ENCODE measurements at places on chromosomes 7 and 10.
A peak's percentile ranks its signal among the peaks of the same experiment; 100 is the strongest.

- DNase-seq = peak; percentile 70
Observed at GRCh38 chr7:143172354-143172753, 10.9 kb upstream of the TAS2R39 start.

DNA sequence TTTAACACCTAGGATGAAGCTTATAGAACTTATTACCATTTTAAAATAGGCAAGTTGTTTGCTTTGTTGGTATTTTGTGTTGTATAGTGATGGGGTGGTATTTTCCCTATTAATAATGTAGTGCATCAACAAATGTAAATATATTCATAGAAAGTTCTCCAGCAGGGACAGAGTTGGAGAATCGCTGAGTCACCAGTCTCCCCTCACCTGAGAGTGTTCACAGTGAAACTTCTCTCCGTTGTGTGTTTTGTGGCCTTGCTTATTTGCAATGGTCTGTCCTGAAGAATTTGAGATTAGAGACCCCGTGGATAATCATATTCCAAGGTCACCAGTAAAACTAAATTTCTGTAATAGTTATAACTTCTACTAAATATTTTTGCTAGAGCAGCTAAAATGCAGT lies 51.0 kb downstream of the HDAC9 start:
- no peak for DNase-seq

DNA sequence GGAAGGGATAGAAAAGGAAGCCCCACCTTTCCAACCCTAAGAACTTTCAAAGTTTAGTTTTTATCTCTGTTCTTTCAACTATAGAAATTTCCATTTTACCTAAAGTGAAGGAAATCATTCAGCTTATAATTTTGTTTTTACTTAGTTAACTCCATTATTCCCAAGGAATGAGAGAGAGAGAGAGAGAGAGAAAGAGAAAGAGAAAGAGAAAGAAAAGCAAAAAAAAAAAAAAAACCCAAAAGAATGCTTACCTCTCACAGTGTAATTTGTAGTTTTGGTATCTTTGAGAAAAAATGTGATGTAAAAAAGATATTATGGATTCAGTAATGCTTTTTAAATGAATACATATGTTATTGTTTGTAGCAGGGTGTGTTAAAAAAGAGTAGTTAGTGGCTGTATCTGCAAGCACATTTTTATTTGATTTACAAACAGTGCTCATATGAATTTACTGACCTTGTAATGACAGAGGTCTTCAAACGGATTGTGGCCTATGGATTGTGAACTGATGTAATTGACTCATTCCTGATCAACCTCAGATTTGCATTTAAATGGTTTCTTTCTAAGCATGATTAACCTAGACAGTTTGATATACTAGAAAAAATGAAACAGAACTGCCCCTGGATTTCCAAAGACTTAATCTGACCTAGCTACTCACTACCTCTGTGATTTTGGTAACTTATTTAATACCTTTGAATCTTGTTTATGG lies 64.9 kb downstream of the LCOR start:
- DNase-seq = no peak

- no peak for DNase-seq
Observed at GRCh38 chr7:77458786-77459185, 42.6 kb upstream of the GSAP start.

- no peak for DNase-seq
Observed at GRCh38 chr7:96397936-96398598, 76.2 kb upstream of the SLC25A13 start.

GRCh38 chr10:54985732-54986131 lies 184.7 kb upstream of the PCDH15 start:
- DNase-seq = peak; percentile 1

DNA sequence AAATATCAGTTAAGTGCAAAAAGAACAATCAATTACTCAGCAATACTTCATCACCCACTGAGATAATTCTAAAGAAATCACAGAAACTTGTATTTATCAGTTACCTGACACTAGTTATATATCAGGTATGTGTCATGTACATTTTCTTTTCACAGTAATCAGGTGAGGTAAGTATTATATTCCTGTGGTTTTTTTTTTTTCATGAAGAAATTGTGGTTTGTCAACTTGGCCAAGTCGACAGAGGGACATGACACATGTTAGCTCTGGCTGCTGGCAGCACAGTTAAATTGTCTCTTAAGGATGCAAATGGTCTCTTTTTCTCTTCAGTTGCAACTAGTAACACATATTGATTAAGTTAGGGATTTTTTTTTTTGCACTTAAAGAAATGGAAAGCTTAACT lies 13.7 kb upstream of the GPR141 start:
- no peak for DNase-seq

- DNase-seq = no peak
Observed at GRCh38 chr10:117152668-117153067, 14.6 kb upstream of the VAX1 start.

DNA sequence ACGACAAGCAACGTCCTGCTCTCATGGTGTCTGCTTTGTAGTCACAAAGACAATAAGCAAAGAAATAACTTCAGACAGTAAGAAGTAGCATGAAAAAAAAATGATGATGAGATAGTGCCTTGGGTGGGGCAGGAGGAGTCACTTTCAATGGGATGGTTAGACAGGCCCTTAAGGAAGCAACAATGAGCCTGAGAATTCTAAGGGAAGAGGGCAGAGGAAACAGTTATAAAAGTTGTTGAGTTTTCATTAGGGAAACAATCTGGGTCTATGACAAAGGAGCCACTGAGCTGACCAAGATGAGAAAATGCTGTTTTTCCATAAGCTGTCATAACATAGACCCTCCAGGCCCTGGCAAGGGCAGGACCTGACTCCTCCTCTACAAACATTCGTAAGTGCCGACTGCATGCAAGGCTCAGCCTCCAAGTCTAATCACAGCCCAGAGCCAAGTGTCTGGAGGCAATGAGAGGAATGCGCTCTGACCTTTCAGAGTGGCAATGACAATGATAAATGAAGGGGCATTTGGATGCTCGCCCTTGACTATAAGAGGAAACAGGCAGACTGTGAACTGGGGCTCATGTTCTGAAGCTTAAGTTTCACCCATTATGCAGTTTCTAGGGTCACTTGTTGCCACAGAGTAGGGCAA lies 43.7 kb downstream of the PPP1R3C start:
- DNase-seq = no peak

- no peak for DNase-seq
Observed at GRCh38 chr10:128571071-128571470, 444.8 kb upstream of the MKI67 start.

- DNase-seq = no peak
Observed at GRCh38 chr7:30744075-30744417, 7.9 kb upstream of the INMT start.

GRCh38 chr10:2011106-2011716 lies 273.9 kb upstream of the ADARB2 start:
- DNase-seq = no peak

GRCh38 chr10:26335574-26336093 lies 102.5 kb upstream of the APBB1IP start:
- no peak for DNase-seq

DNA sequence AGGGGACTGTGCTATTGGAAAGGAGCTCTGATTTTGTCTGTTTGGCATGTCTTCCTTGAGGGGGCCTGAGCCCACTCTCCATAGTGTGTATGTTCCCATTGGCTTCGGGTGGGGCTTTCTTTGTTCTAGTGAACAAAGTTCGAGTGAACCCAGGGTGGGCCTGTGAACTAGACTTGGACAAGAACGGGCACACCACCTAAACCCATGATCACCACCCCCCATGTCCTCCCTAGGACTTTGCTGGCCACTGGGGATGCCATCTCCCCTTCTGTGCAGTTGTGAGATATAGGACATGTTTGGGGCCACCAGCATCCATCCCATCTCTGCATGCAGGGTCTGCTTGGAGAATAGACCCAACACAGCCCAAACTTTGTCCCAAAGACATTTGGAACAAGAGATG lies 195.5 kb upstream of the LYZL2 start:
- DNase-seq = no peak

DNA sequence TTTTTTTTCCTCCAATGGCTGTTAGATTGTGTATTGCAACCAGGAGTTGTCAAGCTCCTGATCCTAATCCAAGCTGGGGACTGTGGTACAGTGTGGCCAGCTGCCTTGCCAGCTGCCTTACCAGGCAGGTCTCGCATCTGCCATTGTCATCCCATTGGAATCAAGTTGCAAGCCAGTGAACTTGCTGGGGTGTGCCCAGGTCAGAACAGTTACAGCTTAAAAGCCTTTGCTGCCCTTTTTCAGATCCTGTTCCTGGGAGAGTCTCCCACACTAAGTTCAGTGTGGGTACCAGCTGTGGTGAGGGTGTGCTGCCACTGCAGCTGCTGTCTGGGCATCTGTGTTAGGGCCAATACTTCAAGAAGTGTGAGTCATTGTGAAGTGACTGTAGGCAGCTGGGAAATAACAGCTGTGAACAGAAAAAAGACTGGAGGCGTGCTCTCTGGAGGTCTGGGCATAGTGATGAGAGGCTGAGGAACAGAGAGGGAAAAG lies 72.8 kb downstream of the CCNY start:
- peak; percentile 88 for DNase-seq

DNA sequence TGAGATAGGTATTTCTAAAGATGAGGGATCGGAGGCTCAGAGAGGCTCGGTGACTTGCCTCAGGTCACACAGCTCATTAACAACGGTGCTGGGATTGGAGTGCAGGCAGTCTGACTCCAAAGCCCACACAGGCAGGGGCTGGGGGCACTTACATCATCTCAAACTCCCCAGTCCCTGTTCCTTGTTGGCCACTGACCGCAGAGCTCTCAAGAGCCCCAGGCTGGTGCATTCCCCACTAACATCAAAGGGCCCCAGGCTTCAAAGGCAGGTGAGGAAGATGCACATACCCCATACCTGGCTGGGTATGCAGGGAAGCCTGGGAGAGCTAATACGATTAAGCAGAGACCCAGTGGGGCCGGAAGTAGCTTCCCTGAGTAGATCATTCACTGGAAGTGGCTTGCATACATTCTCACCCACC lies 13.7 kb upstream of the NODAL start:
- DNase-seq = no peak

DNA sequence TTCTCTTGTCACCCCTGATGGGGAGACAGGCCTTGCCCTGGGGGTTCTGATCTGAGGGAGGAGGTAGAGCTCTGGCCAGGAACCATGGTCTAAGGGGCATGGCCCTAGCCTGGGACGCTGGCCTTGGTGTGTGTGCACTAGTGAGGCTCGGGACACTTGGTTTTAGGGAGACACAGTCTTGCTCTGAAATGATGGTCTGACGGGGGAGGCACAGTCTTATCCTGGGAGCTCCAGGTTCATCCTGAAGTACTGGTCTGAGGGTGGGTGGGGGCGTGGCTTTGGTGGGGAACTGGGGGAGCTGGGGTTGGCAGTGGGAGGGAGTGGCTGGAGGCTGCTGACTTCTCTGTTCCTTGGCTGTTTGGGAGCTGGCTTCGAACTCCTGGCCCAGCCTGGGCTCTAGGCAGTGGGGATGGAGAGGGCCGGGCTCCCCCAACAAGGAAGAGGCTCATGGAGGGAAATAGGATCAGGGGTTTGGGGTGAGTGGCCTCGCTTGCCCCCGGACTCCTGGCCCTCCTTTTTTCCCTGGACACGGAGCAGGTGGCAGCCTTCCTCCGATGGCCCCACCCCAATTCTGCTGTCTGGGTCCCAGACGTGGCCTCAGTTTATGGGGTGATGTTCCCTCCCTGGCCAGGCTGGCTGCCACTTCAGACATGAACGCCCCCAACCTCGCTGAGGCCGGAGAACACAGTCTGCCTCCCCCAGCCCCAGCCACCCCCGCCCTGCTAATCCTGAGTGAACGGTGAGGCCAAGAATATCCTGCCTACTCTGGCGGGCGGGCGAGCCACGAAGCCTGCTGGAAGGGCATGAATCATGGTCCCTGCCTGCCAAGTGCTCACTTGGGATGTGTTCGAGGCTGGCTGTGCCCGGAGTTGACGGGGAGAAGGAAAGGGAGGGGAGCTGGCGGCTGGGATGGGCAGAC lies 43.5 kb downstream of the TMEM270 start:
- DNase-seq = no peak

- no peak for DNase-seq
Observed at GRCh38 chr10:97744405-97745035, 7.6 kb downstream of the ZFYVE27 start.

- no peak for DNase-seq
Observed at GRCh38 chr7:114488696-114489095, 74.1 kb downstream of the FOXP2 start.

- DNase-seq = peak; percentile 23
Observed at GRCh38 chr10:88835096-88835909, 16.3 kb downstream of the ANKRD22 start.

DNA sequence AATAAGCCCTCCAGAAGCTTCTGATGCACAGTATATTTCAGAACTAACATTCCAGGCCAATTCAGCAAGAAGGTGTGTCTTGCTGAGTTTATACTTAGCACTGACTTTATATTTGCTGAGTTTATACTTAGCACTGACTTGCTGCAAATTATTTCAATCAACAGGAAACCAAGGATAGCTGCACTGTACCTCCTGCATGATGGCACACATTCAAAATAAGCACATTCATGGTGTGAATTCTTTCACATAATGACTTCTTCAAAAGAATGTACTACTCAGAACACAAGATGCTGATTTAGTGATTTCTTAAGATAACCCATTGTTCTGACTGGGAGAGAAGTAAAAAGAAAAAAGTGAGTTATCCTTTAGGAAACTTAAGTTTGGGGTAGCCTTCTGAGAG lies 52.0 kb downstream of the JAZF1 start:
- no peak for DNase-seq

GRCh38 chr7:128453836-128454804 lies 1.6 kb upstream of the HILPDA start:
- no peak for DNase-seq

GRCh38 chr10:29731760-29732159 lies 97.0 kb upstream of the SVIL start:
- no peak for DNase-seq

GRCh38 chr7:96737545-96738050 lies 28.0 kb upstream of the SEM1 start:
- no peak for DNase-seq

DNA sequence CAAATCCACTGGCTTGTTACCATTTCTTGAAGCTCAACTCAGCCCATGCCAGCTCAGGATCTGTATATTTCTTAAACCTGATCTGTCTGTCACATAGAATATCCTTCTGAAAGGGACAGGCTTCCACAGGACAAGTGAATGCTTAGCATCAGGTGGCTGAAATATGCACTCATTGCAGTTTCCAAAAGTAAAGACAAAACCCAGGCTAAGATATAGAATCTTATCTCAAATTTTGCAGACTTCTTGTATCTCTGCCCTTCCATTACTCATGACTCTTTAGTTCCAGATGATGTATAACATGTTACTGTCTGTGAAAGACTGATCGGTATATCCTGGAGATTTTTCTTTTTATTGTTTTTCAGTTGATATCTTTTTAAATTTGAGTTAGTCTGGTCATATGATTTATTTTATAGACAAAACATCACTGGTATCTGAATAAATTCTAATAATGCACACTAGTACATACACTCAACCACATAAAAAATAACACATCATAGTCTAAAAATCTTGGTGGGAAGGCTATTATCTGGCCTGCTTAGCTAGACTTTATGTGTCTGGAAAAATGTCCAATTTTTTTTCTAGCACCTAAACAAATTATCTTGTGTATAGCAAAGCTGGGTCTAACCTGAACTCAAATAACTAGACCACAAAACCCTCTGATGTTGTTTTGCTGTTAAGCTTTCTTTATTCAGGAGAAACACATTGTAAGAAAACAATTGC lies 182.6 kb downstream of the ADAM12 start:
- DNase-seq = no peak

- DNase-seq = peak; percentile 56
Observed at GRCh38 chr10:25082276-25083204, 66.1 kb downstream of the THNSL1 start.

GRCh38 chr7:92832534-92833023 lies 3.8 kb downstream of the CDK6 start:
- DNase-seq = no peak

- no peak for DNase-seq
Observed at GRCh38 chr10:122173766-122174435, 97.2 kb upstream of the BTBD16 start.
